ENCODE measurements at places on chromosomes 1 and 21.

GRCh38 chr1:151619489-151620093 lies 7.7 kb downstream of the SNX27 start:
- DNase-seq, result no peak

DNA sequence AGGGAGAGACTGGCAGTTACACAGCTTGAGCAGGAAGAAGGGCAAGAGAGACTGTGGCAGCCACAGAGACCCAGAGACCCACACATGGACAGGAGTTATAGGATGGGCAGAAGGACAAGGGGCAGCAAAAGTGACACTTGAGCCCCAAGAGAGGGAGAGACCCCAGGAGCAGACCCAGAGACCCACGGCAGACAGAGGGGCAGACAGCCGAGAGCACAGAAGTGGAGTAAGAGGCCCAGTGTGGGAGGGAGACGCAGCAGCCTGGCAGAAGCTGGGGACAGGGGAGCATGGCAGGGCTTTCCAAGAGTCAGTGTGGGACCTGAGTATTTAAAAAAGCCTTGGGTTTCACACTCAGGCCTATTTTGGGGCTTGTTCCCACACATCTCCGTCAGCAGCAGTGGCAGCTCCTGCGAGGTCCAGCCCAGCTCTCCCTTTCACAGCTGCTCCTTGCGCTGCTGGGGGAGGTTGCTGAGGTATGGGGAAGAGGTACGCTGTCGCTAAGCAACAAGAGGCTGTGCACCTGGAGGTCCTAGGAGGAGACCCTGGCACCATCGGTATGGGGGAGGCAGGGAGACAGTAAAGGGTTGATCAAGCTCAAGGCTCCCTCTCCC lies 9.0 kb upstream of the MEF2D start:
- DNase-seq, result no peak

- no peak for DNase-seq
Measured at GRCh38 chr1:246063013-246063616, 444.0 kb downstream of the SMYD3 start.

GRCh38 chr1:149848340-149849110 lies 50.8 kb upstream of the BOLA1 start:
- DNase-seq, result no peak

DNA sequence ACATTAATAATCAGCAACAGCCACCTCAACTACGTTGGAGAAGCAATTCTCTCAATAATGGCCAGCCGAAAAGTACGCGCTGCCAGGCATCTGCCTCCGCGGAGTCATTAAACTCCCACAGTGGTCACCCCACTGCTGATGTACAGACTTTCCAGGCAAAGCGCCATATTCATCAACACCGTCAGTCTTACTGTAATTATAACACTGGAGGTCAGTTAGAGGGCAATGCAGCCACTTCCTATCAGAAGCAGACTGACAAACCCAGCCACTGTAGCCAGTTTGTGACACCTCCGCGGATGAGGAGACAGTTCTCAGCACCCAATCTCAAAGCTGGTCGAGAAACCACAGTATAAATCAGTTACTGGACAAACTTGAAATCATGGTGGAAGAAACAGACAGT lies 93.9 kb downstream of the KIF1B start:
- DNase-seq, result no peak

DNA sequence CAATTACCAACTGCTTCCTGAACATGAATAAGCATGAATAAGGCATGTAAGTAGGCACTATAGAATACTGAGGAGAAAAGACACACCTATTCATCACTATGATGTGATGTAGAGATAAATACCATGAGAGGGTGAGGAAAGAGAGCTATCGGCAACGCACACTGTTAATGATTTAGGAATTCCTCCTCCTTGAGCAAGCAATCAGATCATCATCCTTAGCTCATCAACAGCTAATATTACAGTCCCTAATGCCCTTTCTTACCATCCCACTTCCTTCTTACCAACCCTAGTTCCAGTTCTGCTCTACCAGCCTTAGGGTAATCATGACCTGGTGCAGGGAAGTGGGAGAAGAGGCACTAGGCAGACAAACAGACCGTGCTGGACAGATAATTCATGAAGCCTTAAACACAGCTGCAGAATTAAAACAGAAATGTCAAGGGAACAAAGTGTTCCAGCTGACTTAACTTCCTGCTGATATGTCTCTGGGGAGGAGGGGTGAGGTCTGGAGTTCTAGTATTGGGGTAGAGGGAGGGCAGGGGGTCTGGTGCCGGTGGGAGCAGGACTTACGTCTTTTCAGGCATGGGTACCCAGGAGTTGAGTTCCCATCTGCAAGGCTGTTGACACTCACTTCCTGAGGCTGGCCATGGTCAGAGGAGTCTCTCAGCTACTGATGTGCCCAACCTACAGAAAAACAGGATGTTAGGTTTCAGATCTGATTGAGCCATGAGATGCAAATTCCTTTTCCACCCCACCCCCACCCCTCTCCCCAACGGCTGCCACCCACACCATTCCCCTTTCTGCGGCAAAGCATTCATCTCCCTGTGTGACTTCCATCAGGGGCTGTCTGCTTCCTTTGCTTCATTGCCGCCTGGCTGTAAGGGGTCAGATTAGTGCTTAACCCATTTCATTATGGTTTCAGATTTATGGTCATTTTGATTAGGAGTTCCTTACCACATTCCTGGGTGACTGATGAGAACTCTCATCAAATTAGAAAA lies 12.6 kb upstream of the RCSD1 start:
- DNase-seq, result peak; percentile 46

DNA sequence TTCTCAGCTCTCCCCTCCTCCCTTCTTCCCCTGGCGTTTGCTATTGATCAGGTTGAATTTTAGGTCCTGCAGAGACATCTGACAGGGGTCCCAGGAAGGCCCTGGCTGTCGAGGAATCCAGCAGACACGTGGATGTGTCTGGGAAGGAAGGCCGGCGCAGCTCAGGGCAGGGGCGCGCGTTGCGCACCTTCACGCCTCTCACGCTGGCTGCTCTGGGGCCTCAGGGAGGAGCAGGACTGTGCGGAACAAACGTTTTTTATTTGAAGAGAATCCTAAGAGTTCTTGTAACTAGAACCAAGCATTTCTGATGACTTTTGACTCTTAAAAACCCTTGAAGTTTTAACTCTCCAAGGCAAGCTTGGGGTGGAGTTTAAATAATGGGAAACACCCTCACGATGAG lies 54.2 kb downstream of the SLC37A1 start:
- no peak for DNase-seq

GRCh38 chr1:164363980-164364379 lies 195.0 kb upstream of the PBX1 start:
- no peak for DNase-seq

DNA sequence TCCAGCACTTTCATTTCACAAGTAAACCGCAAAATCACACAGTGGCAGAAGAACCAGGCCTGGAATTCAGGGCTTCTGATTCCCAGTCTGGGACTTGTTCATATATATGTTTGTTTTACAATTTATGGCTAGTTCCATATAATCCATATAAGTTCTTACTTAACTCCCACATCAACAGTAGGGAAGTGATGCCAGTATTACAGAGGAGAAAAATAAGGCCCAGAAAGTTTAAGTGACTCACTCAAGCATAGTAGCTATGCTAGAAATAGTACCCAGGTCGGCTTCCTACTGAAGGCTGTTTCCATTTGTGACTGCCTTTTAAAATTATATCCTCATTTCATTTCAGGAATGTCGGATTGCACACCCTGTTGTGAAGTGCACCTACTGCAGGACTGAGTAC lies 1.4 kb downstream of the FAM76A start:
- no peak for DNase-seq

GRCh38 chr1:17520041-17520440 lies 19.5 kb upstream of the ARHGEF10L start:
- no peak for DNase-seq

DNA sequence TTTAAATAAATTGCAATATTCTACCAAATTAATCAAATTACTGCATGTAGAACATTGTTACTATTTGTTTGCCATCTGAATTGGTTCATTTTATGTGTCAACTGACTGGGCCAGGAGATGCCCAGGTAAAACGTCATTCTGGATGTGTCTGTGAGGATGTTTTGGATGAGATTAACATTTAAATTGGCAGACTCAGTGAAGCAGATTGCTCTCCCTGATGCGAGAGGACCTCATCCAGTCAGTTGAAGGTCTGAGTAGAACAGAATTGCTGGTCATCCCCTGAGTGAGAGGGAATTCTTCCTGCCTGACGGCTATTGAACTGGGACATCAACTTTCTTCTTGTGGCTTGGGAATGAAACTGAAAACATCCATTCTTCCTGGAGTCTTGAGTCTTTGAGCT lies 122.0 kb upstream of the GREM2 start:
- DNase-seq, result no peak

GRCh38 chr1:32539584-32540571 lies 651 bp downstream of the ZBTB8A start:
- peak; percentile 45 for DNase-seq

GRCh38 chr1:119948342-119949214 lies 52.3 kb upstream of the ADAM30 start:
- DNase-seq, result peak; percentile 82

GRCh38 chr1:175174309-175175102 lies 18.1 kb downstream of the KIAA0040 start:
- no peak for DNase-seq

DNA sequence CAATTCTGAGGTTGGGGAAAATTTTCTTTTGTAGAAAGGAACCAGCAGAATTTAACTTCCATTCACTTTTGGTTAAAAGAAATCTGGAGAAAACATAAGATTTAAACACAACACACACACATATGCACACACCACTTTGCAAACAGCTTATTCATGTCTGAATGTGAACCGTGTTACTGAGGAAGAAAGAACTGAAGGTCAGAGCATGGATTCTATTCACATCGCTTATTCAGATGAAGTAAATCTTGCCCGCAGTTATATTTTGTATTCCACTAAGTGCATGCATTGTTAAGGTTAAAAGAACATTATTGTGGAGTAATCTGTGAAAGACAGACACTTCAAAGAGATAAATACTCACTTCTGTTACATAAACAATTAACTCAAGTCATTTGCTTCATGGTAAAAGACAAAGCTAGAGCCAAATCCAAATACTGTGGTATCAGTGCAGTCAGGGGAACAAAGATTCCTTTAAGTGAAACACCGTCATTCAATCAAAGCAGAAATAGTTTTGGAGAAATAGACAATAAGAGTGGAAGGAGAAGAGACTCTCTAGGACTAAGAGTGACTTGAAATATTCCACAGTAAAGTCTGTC lies 82.0 kb downstream of the LRRC53 start:
- DNase-seq, result no peak

DNA sequence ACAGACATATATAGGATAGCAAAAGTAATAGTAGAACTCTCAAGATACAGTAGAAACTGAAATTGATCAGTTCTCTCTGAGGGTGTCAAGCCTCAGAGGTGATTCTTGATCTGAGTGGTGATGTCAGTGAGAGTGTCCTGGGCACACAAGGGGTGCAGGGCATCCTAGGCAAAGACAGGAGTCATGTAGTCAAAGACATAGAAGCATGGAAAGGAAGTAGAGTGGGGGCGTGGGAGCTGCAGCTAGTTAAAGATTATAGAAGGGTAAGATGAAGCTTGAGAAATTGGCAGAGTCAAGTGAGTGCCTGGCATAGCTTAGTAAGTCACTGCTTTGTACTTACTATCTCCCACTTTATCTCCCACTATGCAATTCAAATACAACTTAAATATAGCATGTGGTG lies 22.8 kb downstream of the CDC7 start:
- DNase-seq, result peak; percentile 49

GRCh38 chr1:201890806-201891450 lies 2.2 kb downstream of the SHISA4 start:
- no peak for DNase-seq

DNA sequence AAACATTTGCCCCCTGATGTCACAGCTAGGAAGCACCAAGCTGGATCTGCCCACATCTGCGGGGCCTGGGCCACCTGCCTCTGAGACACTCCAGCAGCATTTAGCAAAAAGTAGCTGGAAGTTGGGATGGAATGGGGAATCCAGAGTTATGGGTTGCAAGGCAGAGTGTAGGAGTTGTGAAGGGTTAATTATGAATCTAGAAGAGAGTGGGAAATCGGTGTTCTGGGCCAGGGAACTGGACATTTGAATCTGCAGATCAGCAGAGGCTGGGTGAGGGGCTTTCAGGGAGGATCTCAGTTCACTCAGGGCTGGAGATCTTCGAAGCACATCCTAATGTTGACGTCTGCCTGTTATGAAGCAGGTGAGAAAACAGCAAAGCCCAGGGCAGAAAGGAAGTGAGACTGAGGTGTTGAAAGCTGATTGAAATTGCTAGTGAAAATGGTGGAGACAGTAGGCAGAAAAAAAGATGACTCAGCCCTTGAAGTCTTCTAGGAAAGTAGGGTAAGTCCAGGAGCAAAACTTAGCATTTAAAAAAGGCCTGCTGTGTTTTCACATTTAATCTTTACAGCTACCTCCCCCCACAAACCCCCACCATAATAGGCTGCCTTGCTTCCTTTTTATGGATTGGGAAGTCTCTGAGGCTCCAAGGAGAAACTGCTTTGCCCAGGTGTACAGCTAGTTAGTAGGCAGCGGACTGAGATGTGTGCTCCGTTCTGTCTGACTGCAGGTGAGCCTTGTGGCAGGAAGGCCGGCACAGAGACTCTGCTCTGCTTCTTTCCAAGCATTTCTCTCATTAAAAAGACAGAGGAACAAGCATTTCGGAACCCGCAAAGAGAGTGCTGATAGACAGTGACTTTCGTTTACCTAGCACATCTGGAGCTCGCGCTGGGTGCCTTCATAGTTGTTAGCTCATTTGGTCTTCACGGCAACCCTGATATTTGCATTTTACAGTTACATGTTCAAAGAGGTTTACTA lies 7.2 kb downstream of the VANGL1 start:
- DNase-seq, result no peak

GRCh38 chr1:25500694-25501093 lies 42.7 kb upstream of the LDLRAP1 start:
- no peak for DNase-seq

GRCh38 chr1:18203645-18204044 lies 96.0 kb downstream of the IGSF21 start:
- no peak for DNase-seq

GRCh38 chr1:16888860-16889816 lies 6.6 kb upstream of the RNU1-2 start:
- peak; percentile 86 for DNase-seq

- DNase-seq, result no peak
Measured at GRCh38 chr1:11314959-11315358, 42.0 kb downstream of the UBIAD1 start.

GRCh38 chr1:3779265-3779911 lies 6.8 kb downstream of the SMIM1 start:
- DNase-seq, result no peak

- no peak for DNase-seq
Measured at GRCh38 chr1:213055767-213056166, 4.7 kb downstream of the RPS6KC1 start.

DNA sequence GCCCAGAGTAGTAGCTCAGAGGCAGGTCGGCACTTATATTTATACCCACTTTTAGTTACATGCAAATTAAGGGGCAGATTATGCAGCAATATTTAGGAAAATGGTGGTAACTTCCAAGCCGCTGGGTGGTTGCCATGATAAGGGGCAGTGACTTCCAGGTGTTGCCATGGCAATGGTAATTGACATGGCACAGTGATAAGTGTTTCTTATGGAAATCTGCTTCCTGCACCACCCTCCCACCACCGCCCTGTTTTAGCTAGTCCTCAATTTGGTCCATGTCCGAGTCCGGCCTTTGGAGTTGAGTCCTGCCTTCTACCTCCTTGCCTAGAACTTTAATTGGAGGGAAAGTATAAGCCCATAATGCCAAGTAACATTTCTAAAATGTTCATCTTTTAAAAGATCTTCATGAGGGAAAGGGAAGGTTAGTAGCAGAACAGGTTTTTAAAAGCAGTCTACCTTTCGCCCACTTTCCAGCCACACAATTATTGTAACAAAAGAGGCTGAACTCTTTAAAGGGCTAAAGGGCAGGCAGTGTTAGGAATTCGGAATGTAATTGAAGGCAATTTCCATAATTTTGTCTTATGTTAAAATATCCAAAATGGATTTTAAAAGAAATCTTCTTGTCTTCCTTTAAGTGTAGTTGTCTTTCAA lies 21.7 kb downstream of the ZBTB8B start:
- DNase-seq, result no peak
